ENCODE measurements at places on chromosomes 2 and 18. TPM values are rescaled to one million over a fixed set of nuclear protein-coding genes. Genes with fewer than 3 reads are reported as not detected.

DNA sequence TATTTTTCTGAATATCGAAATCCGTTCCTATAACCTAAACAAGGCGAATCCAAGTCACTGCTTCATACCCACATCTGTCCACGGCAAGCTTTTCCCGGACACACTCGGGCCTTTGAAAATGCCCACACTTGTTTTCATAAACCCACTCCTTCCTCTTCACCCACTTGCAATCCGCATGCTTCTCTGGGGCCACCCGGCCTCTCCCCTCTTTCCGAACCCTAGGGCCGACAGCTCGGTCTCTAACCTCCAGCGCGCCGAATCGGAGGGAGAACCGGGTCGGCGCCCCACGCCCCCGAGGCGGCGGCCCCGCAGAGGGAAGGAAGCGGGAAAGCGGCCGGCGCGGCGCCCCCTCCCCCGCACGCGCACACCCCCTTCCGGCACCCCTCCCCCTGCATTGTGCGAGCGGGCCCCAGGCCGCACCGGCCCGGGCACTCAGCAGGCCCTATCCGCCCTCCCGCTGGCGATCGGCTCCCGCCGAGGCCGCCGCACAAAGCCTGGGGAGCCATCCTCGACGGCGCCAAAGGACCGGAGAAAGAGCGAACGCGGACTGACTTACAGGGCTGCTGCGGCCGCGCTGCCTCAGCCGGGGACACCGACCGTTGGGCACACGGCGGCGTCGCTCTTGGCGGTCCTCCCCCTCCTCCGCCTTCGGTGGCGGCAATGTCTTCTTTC is 467 bp downstream of the PUM2 start:
- H3K4me1 ChIP-seq, result peaks cover 46% of the 10 kb centered on the region
- H3K4me3 ChIP-seq, result peak overlapping the region; percentile 92
- no peaks in the 10 kb centered on the region for H3K27me3 ChIP-seq
- H3K36me3 ChIP-seq, result peaks cover 26% of the 10 kb centered on the region
- peak; percentile 68 for DNase-seq

- H3K36me3 ChIP-seq, result no peaks in the 10 kb centered on the region
- H3K4me1 ChIP-seq, result no peaks in the 10 kb centered on the region
- no peaks in the 10 kb centered on the region for H3K27me3 ChIP-seq
- no peak overlapping the region for H3K4me3 ChIP-seq
Measured at GRCh38 chr18:60980422-60981005, 352.7 kb upstream of the CDH20 start.

GRCh38 chr2:84894758-84895520 is 10.5 kb upstream of the TMSB10 start:
- DNase-seq, result no peak
- H3K27ac ChIP-seq, result peak overlapping the region; percentile 89
- peak overlapping the region; percentile 60 for H3K4me3 ChIP-seq
- no peaks in the 10 kb centered on the region for H3K36me3 ChIP-seq
- H3K4me1 ChIP-seq, result peaks cover 46% of the 10 kb centered on the region
- no peaks in the 10 kb centered on the region for H3K27me3 ChIP-seq

GRCh38 chr2:215728504-215729065 is 284.8 kb downstream of the MREG start:
- H3K4me1 ChIP-seq, result peaks cover 6% of the 10 kb centered on the region
- no peak for DNase-seq
- no peaks in the 10 kb centered on the region for H3K27me3 ChIP-seq
- no peaks in the 10 kb centered on the region for H3K36me3 ChIP-seq

- H3K4me1 ChIP-seq, result peaks cover 14% of the 10 kb centered on the region
- H3K27ac ChIP-seq, result no peak overlapping the region
- no peak for DNase-seq
- no peak overlapping the region for H3K4me3 ChIP-seq
Measured at GRCh38 chr2:233445152-233445830, 91.0 kb downstream of the DGKD start.

DNA sequence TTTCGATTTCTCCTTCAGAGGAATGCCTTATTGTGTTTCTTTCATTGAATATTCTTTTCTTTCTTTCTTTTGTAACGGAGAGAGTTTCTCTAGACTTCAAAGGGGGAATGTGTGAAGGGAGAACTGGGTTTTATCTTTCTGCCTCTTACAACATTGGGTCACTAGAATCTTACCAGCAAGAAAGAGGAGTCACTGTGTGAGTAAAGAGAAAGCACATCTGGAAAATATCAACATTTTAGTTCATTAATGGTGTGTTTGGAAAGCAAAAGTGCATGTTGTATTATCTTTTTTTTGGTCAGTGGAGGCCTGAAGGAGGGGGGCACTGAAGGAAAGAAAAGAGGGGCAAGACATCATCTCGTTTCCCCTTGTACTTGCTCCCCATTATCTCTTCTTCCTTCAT is 86.6 kb upstream of the THOC1 start:
- peaks cover 20% of the 10 kb centered on the region for H3K27me3 ChIP-seq
- DNase-seq, result no peak
- no peaks in the 10 kb centered on the region for H3K4me1 ChIP-seq
- H3K4me3 ChIP-seq, result no peak overlapping the region
- H3K36me3 ChIP-seq, result no peaks in the 10 kb centered on the region

DNA sequence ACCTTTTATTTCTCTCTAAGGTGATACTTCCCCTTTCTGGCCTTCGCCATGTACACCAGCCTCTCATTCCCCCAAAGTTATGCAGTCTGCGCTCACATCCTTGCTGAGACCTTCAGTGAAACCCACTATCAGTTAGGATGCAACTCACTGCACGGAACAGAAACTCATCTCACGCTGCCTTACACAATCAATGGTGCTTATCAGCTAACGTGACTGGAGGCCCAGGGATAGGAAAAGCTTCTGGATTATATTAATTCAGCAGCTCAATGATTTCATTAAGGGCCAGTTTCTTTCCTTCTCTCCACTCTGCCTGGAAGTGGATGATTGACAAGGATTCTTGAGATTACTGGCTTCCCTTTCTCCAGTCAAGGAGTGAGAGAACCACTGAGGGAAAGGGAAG is 44.8 kb downstream of the CDH2 start:
- no peaks in the 10 kb centered on the region for H3K36me3 ChIP-seq
- DNase-seq, result no peak
- H3K4me3 ChIP-seq, result no peak overlapping the region
- no peak overlapping the region for H3K27ac ChIP-seq
- H3K27me3 ChIP-seq, result no peaks in the 10 kb centered on the region

DNA sequence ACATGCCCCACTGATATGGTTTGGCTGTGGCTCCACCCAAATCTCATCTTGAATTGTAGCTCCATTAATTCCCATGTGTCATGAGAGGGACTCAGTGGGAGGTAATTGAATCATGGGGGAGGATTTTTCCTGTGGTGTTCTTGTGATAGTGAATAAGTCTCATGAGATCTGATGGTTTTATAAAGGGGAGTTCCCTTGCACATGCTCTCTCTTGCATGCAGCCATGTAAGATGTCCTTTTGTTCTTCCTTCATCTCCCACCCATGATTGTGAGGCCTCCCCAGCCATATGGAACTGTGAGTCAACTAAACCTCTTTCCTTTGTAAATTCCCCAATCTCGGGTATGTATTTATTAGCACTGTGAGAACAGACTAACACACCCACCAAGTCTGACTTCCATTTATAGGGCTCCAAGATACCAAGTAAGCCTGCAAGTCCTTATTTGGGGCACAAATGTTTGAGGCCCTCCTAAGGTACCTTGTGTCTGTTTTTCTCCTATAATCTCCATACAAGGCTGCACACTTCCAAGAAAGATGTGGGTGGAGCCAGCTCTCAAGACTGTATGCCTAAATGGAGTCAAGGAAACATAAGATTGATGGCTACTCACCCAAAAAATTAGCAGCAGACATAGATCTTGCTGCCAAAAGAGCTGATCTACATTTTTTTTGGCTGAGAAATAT is 364.7 kb downstream of the TXNL1 start:
- no peaks in the 10 kb centered on the region for H3K36me3 ChIP-seq
- peaks cover 36% of the 10 kb centered on the region for H3K4me1 ChIP-seq

DNA sequence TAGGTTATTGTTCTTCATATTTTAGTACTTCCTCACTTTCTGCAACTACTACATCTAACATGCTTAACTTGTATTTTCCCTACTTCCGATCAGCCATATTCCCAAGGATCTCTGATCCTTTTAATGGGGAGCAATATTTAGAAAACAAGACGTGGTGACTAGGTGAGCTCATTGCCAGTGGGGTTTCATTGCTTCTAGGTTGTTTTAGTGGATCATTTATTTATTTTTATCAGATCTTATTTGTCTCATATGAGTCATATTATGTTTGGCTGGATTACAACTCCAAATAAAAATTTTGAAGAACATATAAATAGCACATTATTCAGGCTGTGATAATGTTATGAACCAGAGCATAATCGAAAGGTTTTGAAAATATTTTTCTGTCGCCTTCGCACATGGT is 480.9 kb upstream of the TMEFF2 start:
- H3K27ac ChIP-seq, result no peak overlapping the region
- no peak for DNase-seq
- H3K36me3 ChIP-seq, result no peaks in the 10 kb centered on the region
- no peak overlapping the region for H3K4me3 ChIP-seq
- no peaks in the 10 kb centered on the region for H3K4me1 ChIP-seq
- H3K27me3 ChIP-seq, result no peaks in the 10 kb centered on the region

DNA sequence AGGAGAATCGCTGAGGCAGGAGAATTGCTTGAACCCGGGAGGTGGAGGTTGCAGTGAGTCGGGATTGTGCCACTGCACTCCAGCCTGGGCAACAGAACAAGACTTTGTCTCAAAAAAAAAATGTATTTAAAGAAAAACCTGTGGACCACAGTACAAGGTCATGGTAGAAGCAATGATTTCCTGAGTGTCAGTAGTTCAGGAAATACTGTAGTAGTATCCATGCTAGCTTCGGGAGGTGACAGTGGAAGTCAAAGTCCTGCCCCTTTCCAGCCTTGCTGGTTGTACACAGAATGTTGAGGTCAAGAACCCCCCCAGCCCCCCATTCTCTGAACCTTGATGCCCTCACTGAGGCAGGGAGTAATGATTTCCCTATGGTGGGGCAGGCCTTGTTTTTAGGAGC is 56.6 kb downstream of the INPP4A start:
- H3K27ac ChIP-seq, result no peak overlapping the region
- no peaks in the 10 kb centered on the region for H3K27me3 ChIP-seq
- H3K36me3 ChIP-seq, result peaks cover 15% of the 10 kb centered on the region
- no peak for DNase-seq
- H3K4me1 ChIP-seq, result peaks cover 16% of the 10 kb centered on the region

- no peaks in the 10 kb centered on the region for H3K36me3 ChIP-seq
- no peaks in the 10 kb centered on the region for H3K27me3 ChIP-seq
- no peak for DNase-seq
- H3K4me3 ChIP-seq, result no peak overlapping the region
- H3K27ac ChIP-seq, result no peak overlapping the region
- H3K4me1 ChIP-seq, result no peaks in the 10 kb centered on the region
Measured at GRCh38 chr2:177588671-177589070, 196.1 kb downstream of the AGPS start.

GRCh38 chr2:235689427-235689853 is 195.6 kb downstream of the AGAP1 start:
- H3K27me3 ChIP-seq, result peaks cover 8% of the 10 kb centered on the region
- no peaks in the 10 kb centered on the region for H3K4me1 ChIP-seq
- DNase-seq, result no peak
- no peak overlapping the region for H3K4me3 ChIP-seq
- H3K27ac ChIP-seq, result no peak overlapping the region

DNA sequence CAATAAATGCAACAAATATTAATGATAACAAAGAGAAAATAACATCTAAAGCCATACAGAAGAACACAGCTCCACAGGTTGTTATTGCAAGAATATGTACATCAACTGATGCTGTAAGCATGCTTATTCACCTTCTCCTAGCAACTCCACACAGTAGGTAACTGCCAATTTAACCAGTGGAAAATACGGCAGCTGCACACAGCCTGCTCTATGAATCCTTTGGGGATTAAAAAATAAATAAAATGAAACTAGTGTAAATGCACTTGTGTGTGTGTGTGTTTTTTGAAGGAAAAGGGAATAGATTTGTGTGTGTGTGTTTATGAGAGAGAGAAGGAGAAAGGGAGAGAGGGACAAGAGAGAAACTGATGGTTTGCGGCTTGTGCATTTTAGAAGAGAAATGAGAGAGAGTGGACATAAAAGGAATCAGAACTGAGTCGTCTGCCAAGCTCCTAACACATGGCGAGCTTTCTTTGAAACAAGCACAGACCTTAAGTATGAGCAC is 96.2 kb upstream of the PDE1A start:
- H3K4me3 ChIP-seq, result no peak overlapping the region
- no peak overlapping the region for H3K27ac ChIP-seq
- H3K4me1 ChIP-seq, result no peaks in the 10 kb centered on the region
- peaks cover 4% of the 10 kb centered on the region for H3K27me3 ChIP-seq
- no peak for DNase-seq
- no peaks in the 10 kb centered on the region for H3K36me3 ChIP-seq

DNA sequence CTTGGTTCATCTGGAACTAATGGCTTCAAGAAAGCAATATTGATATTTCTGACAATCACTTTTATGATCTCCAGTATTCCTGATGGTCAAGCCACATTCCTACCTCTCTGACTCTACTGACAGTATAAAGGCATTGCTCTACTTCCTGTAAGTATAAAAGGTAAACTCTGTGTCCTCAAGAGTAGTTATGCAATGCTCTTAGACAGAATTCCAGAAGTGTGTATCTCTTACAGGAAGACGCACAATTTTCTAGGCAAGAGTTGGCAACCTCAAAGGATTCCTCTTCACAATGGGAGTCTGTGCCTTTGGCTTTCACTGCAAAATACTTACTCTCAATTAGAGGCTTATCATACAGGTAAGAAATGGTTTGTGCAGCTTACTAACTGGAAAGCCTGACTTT is 100.1 kb downstream of the THADA start:
- no peak for DNase-seq
- peaks cover 59% of the 10 kb centered on the region for H3K36me3 ChIP-seq
- no peak overlapping the region for H3K27ac ChIP-seq
- no peaks in the 10 kb centered on the region for H3K27me3 ChIP-seq

DNA sequence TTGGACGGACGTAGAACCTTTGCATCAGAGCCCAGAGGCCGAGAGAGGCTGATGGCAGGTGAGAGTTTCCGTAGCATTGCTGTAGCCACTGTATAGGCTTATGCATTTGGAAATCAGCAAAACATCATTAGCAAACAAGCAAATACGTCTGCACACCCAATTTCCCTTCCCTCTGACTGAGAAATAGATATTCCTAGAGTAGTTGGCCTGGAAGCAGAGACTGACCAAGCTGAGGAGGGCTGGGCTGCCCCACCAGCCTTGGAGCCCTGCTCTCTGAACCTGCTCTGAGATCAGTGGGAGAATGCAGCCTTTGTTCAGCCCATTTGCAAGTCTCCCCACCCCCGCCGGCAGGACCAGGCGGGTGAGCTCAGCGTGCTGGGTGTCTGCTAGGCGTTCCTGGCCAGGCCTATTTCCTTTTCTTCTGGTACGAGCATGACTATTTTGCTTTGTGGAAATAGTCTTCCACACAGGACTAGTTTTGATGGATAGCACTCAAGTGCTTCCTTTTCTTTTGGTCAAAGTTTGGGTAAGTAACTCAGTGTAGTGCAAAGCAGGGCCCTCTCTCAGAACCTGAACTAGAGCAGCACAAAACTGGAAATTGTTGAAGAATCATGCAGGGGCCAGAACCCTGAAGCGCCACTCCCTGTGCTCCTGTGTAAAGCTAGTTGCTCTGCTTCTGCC is 21.9 kb upstream of the RNF149 start:
- no peak for DNase-seq
- H3K4me3 ChIP-seq, result no peak overlapping the region
- no peaks in the 10 kb centered on the region for H3K27me3 ChIP-seq
- H3K27ac ChIP-seq, result no peak overlapping the region
- no peaks in the 10 kb centered on the region for H3K36me3 ChIP-seq
- H3K4me1 ChIP-seq, result no peaks in the 10 kb centered on the region

The KCTD1 gene
- total RNA-seq, result 3.7 TPM

The GAREM1 gene
- not detected for total RNA-seq

The POTEI gene
- not detected for total RNA-seq

The DOK6 gene
- not detected for total RNA-seq

The CHRNA1 gene
- not detected for total RNA-seq

The SGPP2 gene
- 12.4 TPM for total RNA-seq

The LAMA1 gene
- total RNA-seq, result not detected

The RNF125 gene
- total RNA-seq, result 3.1 TPM

The CCL20 gene
- total RNA-seq, result not detected

Data from activated B cell treated with CpG ODN at 0.5 μM for 24 hours (primary cell).